CD4-positive, alpha-beta T cell (primary cell): ENCODE measurements at places on chromosomes 1 and 21. TPM values are rescaled to one million over a fixed set of nuclear protein-coding genes. Genes with fewer than 3 reads are reported as not detected.
A peak's percentile ranks its signal among the peaks of the same experiment; 100 is the strongest.

OR2T12 gene
- total RNA-seq = not detected

DNA sequence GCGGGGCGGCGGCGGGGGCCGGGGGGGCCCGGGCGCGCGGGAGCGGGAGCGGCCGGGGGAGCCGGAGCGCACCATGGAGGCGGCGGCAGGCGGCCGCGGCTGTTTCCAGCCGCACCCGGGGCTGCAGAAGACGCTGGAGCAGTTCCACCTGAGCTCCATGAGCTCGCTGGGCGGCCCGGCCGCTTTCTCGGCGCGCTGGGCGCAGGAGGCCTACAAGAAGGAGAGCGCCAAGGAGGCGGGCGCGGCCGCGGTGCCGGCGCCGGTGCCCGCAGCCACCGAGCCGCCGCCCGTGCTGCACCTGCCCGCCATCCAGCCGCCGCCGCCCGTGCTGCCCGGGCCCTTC lies 546 bp downstream of the SKI start:
- DNase-seq = no peak

PALMD gene
- total RNA-seq = not detected

- no peak for DNase-seq
These were observed 13.3 kb upstream of the TTC39A start for GRCh38 chr1:51343624-51344023.

FMO1 gene
- total RNA-seq = not detected

DNA sequence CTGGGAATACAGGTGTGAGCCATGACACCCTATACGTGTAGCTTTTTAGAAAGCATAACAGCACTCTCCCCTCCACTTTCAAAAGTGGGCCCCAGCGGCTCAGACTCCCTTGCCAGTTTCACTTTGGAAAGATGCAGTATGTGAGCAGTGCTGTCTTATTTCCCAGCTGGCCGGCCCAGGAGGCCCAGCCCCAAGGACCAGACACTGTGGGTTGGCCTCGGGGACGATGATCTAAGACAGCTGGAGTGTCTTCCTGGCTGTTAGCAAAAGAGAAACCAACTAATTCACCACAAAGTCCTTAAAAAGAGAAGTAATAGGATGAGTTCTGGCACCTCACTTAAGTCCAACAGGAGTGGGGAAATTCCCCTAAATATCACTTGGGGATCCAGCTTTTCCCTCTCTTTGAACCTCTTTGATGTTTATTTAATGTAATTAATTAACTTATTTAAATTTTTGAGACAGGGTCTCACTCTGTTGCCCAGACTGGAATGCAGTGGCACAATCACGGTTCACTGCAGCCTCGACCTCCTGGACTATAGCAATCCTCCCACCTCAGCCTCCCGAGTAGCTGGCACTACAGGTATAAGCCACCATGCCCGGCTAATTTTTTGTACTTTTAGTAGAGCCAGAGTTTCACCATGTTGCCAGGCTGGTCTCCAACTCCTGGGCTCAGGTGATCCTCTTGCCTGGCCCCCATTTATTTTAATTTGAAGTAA lies 17.6 kb upstream of the CLIC4 start:
- no peak for DNase-seq

- no peak for DNase-seq
These were observed 58.5 kb upstream of the BCL10 start for GRCh38 chr1:85334962-85335361.

- DNase-seq = no peak
These were observed 76.6 kb downstream of the ADCY10 start for GRCh38 chr1:167837326-167837725.

- DNase-seq = no peak
These were observed 186.6 kb upstream of the FGGY start for GRCh38 chr1:59110271-59110670.

RGS13 gene
- total RNA-seq = 0.30 TPM

GRCh38 chr1:13996334-13996733 lies 296.3 kb downstream of the PRDM2 start:
- DNase-seq = no peak

DNA sequence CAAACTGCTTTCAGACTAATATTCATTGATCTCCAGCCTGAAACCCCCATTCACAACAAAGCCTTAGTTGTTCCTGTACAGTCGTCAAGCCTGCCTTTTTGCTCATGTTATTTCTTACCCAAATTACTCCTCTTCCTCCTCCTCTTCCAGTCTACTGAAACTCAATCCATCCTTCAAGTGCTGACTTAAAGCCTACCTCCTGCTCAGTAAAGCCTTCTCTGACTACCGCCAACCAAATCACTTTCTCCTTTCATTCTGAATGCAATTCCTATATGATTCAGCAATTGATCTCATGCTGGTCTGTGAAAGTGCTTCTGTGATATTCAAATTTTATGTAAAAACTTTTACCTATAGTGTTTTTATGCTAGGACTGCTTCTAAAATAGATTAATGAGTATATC lies 18.6 kb downstream of the TAF5L start:
- DNase-seq = no peak

HDAC1 gene
- total RNA-seq = 56.9 TPM

DNA sequence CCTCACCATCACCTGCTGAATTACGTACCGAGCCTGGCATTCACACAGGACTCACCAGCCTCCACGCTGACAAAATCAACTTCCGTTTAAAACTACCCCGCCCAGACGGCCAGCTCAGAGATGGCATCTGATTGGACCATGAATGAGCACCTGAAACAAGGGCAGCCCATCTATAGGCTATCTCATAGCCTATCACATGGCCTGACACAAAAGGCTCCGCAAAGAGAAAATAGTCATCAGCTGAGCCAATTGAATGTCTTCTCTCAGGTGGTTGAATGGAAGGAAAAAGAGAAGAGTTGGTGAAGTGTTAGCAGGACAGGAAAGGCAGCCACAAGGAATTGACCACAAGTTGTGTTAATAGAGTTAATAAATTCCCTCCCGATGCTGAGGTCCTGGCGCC lies 50.6 kb upstream of the ZC3H12A start:
- no peak for DNase-seq

DNA sequence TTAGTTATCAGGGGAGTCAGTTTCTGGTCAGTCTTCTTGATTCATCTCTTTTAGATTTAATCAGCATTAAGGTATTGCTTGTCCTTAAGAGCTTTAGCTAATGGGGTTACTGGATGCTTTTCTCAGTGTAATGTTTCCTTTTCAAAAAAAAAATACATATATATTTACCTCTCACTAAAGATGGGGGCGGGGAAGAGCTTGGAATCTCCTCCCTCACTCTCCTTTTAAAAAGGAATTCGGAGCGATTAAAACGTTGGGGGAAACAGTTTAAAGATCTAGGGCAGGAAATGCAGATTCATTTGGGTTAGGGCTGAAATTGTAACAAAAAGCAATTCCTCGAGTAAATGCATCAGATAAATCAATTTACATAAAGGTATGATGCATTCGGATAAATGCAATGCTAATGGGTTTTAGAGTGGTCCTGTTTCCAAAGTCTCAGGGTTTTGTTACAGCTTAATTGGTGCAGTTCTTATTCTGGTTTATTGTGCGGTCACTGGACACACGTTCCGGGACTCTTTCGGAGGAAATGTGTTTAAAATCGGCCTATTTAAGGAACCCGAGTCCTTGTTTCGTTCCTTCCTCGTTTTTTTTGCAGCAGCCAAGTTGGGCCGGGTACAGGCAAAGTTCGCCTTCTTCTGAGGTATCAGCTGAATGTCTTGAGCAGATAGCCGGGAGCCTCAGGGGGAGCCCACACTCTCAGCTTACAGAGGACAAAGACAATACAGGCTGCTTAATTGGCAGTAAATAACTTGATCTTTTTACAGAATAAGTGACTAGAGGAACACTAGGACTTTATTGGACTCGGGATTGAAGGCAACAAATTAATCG lies 1.6 kb downstream of the LMO4 start:
- DNase-seq = no peak

DNA sequence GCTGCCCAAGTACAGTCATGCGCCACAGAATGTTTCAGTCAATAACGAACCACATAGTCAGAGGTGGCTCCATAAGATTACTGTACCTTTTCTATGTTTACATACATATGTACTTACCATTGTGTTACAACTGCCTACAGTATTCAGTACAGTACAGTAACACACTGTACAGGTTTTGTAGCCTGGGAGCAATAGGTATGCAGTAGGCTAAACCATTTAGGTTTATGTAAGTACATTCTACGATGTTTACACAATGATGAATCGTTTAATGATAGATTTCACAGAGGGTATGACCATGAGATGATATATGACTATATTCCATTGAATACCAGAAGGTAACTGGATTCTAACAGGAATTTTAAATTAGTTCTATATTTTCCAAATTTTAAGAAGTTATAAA lies 10.5 kb downstream of the YY1AP1 start:
- no peak for DNase-seq

- DNase-seq = no peak
These were observed 221.9 kb upstream of the SAMSN1 start for GRCh38 chr21:14768042-14768441.

FALEC gene
- total RNA-seq = not detected

NHLH2 gene
- not detected for total RNA-seq

GRCh38 chr21:45872902-45873301 lies 108.7 kb upstream of the COL6A1 start:
- no peak for DNase-seq

GRCh38 chr1:58861506-58861905 lies 77.7 kb upstream of the JUN start:
- DNase-seq = no peak

DNA sequence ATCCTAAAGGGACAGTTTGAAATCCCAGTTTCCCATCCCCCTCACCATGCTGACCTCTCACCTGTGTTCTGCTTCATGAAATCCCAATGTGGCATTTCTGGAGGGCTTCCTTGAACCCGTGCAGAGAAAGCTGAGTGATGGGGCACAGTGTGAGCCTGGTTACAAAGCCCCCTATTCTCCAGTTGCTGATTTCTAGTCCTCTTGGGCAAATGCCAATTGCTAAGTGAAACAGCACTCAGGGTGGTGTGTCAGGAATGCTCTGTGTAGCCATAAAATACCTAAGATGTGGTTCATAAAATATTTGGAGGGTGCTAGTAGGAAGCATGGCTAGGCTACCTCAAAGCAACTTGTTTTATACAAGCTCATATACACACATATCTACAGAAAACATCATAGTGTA lies 32.0 kb downstream of the SUSD4 start:
- DNase-seq = no peak

- DNase-seq = no peak
These were observed 8.3 kb upstream of the LRP8 start for GRCh38 chr1:53336146-53336545.

VPS45 gene
- total RNA-seq = 10.7 TPM

- DNase-seq = no peak
These were observed 19.7 kb downstream of the VASH2 start for GRCh38 chr1:212970085-212970484.

DNA sequence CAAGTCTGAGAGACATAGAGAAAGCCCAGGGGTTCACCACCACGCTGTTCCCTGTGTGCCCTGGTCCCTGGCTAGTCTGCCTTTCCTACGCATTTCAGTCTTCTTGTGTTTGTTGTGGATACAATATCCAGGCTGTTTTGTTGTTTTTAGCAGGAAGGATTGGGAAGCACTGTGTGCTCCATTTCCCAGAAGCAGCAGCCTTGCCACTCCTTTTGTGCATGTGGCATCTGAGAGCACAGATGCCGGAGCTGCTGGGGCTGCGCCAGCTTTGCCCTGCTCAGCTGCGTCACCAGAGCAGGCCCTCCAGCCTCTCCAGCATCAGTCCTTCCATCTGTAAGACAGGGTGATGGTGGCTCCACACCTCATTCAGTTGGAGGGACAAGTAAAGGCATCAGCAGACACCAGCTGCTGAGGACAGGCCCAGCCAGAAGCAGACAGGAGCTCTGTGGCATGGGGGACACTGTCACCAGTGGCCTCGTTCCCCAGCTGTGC lies 94.4 kb upstream of the COL6A1 start:
- no peak for DNase-seq

GRCh38 chr1:13967707-13968106 lies 267.7 kb downstream of the PRDM2 start:
- no peak for DNase-seq

DNA sequence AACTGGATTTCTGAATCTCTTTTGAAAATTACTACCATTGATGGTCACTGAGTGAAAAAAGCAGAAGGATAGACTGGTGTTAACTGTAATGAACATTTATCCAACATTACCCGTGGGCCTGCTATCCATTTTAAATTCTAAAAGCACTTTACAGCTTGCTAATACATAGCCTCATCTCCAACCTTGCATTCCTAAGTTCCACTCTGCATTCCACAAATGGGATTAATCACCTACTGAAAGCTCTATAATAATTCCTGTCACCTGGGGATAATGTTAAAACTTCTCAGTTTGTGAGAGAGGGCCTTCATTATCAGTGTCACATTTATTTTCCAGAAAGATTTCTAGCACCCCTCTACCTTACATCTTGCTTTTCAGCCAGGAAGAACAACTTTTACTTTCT lies 38.2 kb downstream of the PTPRC start:
- no peak for DNase-seq

DNA sequence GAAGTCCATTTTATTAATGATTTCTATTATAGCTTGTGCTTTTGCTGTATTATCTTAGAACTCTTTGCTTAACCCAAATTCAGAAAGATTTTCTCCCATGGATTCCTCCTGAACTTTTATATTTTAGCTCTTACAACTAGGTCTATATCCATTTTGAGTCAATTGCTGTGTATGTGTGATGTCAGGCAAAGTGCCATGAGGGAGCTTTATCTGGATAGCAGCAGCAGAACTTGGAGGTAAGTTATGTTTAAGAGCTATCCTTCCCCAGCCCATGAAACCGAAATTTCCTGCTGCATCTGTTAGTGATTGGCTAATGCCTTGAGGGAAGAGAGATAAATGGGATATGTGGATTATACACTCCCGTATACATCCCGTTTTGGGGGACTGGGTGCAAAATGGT lies 29.9 kb downstream of the ADAM30 start:
- DNase-seq = no peak

GRCh38 chr1:25642574-25643108 lies 26.1 kb downstream of the MAN1C1 start:
- DNase-seq = peak; percentile 79

- no peak for DNase-seq
These were observed 10.0 kb downstream of the NBPF3 start for GRCh38 chr1:21449906-21450305.

TSPEAR gene
- not detected for total RNA-seq

GRCh38 chr1:222750651-222751050 lies 13.6 kb downstream of the FAM177B start:
- no peak for DNase-seq

OR2T33 gene
- 0.25 TPM for total RNA-seq
